ENCODE measurements at places on chromosomes 4 and X. TPM values are rescaled to one million over a fixed set of nuclear protein-coding genes. Genes with fewer than 3 reads are reported as not detected.

The FHIP1A gene
- total RNA-seq = 29.2 TPM

The VCX2 gene
- not detected for total RNA-seq

The IL13RA1 gene
- total RNA-seq = 31.2 TPM

The SSX4B gene
- total RNA-seq = 1.7 TPM

The MTNR1A gene
- total RNA-seq = 0.75 TPM

The NMU gene
- total RNA-seq = 9.6 TPM

The SPON2 gene
- total RNA-seq = 2.6 TPM

The RTL9 gene
- not detected for total RNA-seq

The GRPEL1 gene
- 25.5 TPM for total RNA-seq

The SYP gene
- 1.4 TPM for total RNA-seq

The HHIP gene
- total RNA-seq = 1.8 TPM

The BTC gene
- 0.24 TPM for total RNA-seq

The YIPF7 gene
- not detected for total RNA-seq

The OTUD6A gene
- not detected for total RNA-seq

The TMPRSS11A gene
- not detected for total RNA-seq

The TLR3 gene
- not detected for total RNA-seq

The CENPE gene
- 23.8 TPM for total RNA-seq

The TRIM75 gene
- total RNA-seq = not detected

The XAGE2 gene
- not detected for total RNA-seq

The EVC2 gene
- 5.6 TPM for total RNA-seq

The ART3 gene
- total RNA-seq = 0.92 TPM

The PHEX gene
- 0.24 TPM for total RNA-seq

The NAA11 gene
- not detected for total RNA-seq

The MAGEA1 gene
- total RNA-seq = not detected

The MAGED2 gene
- total RNA-seq = 273 TPM

The OSTC gene
- 264 TPM for total RNA-seq

The CAPN6 gene
- 2.5 TPM for total RNA-seq

The HTRA3 gene
- 6.9 TPM for total RNA-seq

The TAF7L gene
- 0.22 TPM for total RNA-seq

The PRICKLE3 gene
- total RNA-seq = 14.8 TPM
